Activated CD4-positive, alpha-beta memory T cell treated with anti-CD3 and anti-CD28 coated beads, Interleukin-2, amount 10 ng/mL, durations not matched to agents 7 days and 5 days (primary cell): ENCODE measurements at places on chromosomes 1 and 21. TPM values are rescaled to one million over a fixed set of nuclear protein-coding genes. Genes with fewer than 3 reads are reported as not detected.

NUDT4B gene
- 0.70 TPM for total RNA-seq

MSH4 gene
- total RNA-seq = 0.25 TPM

F13B gene
- not detected for total RNA-seq

MAP10 gene
- total RNA-seq = 2.1 TPM

GPR157 gene
- 5.0 TPM for total RNA-seq

TMCO2 gene
- not detected for total RNA-seq

ANGPTL3 gene
- not detected for total RNA-seq

TNNT2 gene
- not detected for total RNA-seq

ZYG11A gene
- total RNA-seq = 0.30 TPM

PEAR1 gene
- total RNA-seq = not detected

SPRR3 gene
- total RNA-seq = not detected

- peak; percentile 69 for DNase-seq
These were observed 47.5 kb upstream of the CRNN start for GRCh38 chr1:152461544-152461943.

DNA sequence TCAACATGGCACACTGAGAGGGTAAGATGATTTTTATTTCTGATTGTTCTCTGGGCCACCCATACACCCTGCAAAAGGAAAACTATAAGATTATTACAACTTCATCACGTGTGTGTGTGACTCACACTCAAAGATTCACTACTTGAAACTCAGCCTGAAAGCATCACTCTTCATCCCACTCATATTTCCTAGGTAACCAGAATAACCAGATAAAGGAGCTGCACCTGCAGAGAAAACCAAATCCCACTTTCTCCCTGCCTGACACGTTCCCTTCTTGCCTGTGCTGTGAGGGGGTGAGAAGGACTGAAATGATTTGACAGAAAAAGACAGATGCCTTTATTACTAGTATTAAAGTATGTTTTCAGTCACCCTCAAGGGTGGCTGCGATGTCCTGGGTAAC is 131.6 kb downstream of the TGFBR3 start:
- peak; percentile 23 for DNase-seq

GRCh38 chr1:18640228-18641004 is 9.8 kb downstream of the PAX7 start:
- no peak for DNase-seq

DNA sequence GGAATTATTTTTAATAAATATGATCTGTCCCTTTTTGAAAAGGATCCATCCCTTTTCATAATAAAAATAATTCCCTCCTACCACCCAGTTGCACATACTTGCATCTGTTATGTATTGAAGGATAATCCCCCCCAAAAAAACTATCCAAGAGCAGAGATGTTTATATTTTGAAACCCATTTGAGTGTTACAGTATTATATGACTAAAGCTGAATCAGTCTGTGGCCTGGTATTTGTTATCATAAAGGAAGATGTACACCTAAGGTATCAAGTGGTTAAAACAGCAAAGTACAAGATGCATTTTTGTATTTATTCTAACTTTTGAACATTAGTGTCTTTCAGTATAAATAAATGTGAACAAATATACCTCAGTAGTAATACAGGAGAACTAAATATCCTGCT is 12.7 kb upstream of the TGFB2 start:
- no peak for DNase-seq

GRCh38 chr1:165483412-165483811 is 38.5 kb upstream of the RXRG start:
- DNase-seq = no peak

DNA sequence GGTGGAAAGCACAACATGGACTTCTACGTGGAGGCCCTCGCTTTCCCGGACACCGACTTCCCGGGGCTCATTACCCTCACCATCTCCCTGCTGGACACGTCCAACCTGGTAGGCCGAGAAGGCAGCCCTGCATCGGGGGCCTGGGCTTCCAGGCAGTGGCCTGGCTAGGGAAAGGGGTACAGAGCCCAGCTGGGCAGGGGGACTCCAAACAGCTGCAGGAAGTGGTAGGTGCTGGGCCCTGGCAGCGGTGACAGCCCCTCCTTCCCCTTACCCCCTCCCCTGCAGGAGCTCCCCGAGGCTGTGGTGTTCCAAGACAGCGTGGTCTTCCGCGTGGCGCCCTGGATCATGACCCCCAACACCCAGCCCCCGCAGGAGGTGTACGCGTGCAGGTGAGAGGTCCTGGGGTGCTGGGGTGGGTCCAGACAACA is 30.0 kb upstream of the PADI6 start:
- no peak for DNase-seq

GRCh38 chr21:34530261-34530660 is 18.3 kb upstream of the KCNE1 start:
- no peak for DNase-seq

- peak; percentile 28 for DNase-seq
These were observed 1.8 kb downstream of the DISC1 start for GRCh38 chr1:231628207-231628876.

- peak; percentile 45 for DNase-seq
These were observed 14.7 kb upstream of the BOLA1 start for GRCh38 chr1:149884433-149885338.

DNA sequence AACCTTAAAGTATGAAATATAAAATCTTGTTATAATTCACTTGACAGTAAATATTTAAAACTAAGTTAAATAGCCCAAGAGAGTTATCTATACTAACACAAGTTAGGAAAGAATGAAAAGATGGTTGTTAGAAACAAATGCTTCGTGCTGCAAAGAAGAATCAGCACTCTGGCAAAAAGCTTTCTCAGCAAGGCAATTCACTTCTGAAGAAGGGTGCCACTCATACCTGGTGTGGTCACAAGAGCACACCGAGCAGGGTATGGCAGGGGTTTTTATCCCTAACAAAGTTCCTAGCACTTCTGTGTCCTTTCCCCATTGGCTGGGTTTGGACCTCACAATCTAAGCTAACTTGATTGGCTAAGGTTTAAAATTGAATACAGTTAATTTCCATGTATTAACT is 121.0 kb downstream of the MAGI3 start:
- no peak for DNase-seq

GRCh38 chr1:54463259-54464030 is 57.3 kb upstream of the SSBP3 start:
- DNase-seq = no peak

DNA sequence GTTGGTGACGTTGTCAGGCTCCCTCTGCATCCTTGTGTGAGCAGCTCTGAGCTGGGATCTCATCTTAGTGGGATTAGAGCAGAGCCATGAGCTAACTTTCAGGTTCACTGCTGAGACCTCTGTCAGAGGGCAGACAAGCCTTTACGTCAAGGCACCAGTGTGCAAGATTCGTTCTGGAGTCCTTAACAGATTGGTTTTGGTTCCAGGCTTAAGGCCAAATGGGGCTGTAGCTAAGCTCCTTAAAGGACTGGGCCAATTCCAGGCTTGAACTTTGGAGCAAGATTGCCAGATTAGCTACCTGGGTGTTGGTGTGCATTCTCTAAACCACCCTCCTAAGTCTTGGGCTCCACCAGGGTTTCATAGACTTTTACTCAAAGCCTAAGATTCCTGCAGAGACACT is 52.6 kb upstream of the PDC start:
- no peak for DNase-seq

- DNase-seq = no peak
These were observed 177.5 kb downstream of the LMO4 start for GRCh38 chr1:87506147-87506546.

DNA sequence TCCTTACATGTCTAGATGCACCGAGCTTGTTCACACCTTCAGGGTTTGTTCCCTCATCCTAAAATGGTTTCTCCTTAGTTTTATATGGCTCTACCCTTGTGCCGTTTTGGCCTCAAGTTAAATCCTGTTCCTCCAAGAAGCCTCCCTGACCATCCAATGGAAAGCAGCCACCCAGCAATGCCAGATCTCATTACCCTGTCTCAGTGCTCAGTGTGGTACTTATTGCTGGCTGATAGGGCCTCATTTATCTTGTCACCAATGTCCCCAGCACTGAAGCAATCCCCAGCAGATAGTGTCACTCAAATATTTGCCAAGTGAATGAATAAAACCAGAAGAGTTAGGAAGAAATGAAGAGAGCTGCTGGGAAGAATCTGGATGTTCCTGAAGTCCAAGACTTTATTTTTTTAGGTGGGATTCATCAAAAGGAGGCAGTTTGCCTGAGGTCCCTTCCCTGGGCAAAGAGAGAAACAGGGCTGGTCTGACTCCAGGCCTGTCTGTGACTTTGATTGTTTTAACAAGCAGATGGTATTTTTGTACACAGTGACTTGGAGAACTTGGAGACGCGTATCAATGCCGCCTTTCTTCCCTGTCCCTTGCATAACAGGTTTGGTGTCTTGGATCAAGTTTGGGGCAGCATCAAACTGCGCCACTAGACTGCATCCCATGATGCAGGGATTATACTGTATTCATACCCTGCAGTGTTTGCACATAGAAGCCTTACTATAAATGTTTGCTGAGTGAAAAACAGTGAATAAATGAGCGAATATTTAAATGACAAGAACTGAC is 221.2 kb downstream of the DISC1 start:
- no peak for DNase-seq

DNA sequence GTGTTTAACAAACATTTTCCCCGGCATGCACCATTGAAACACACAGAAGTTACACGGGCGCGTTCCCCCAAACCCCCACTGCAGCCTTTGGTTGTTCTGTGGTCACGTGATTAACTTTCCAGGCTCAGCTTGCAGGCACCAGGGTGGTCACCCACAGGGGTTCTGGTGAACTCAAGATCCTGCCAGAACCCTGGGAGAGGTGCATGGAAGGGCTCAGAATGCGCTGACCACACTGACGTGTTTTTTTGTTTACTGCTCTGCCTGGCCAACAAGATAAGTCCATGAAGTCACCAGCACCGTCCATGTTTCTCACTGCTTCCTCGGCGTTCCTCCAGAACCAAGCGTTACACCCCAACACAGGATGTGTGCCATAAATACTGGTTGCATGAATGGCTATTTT is 229.5 kb upstream of the VAMP3 start:
- no peak for DNase-seq

- DNase-seq = no peak
These were observed 105.1 kb downstream of the ROR1 start for GRCh38 chr1:63878932-63879331.

DNA sequence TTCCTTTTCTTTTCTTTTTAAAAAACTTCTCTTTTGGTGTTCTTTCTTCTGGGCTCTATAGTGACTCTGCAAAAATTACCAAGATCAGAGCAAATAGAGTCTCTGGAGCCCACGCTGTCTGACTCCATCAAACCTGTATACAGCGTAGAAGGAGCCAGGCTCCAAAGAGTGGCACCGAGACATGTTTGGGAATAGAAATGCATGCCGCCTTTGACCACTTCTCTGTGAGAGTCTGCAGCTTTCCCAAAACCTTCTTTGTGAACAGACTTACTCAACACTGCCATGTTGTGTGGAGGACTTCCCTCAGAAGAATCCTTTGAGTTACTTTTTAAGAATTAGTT is 55.3 kb downstream of the GORAB start:
- DNase-seq = no peak

- DNase-seq = no peak
These were observed 11.8 kb downstream of the NHLH2 start for GRCh38 chr1:115829023-115829674.

- DNase-seq = no peak
These were observed 697 bp downstream of the AGO3 start for GRCh38 chr1:35931446-35932157.

- no peak for DNase-seq
These were observed 26.1 kb downstream of the ARMH1 start for GRCh38 chr1:44700573-44700972.

GRCh38 chr21:17002594-17003257 is 510.1 kb upstream of the CXADR start:
- DNase-seq = no peak

GRCh38 chr1:110212169-110213142 is 2.3 kb downstream of the KCNC4 start:
- DNase-seq = no peak

- DNase-seq = no peak
These were observed 67.0 kb upstream of the LRRC53 start for GRCh38 chr1:74579425-74579824.

- DNase-seq = no peak
These were observed 37.1 kb upstream of the KIF21B start for GRCh38 chr1:201060586-201060985.

DNA sequence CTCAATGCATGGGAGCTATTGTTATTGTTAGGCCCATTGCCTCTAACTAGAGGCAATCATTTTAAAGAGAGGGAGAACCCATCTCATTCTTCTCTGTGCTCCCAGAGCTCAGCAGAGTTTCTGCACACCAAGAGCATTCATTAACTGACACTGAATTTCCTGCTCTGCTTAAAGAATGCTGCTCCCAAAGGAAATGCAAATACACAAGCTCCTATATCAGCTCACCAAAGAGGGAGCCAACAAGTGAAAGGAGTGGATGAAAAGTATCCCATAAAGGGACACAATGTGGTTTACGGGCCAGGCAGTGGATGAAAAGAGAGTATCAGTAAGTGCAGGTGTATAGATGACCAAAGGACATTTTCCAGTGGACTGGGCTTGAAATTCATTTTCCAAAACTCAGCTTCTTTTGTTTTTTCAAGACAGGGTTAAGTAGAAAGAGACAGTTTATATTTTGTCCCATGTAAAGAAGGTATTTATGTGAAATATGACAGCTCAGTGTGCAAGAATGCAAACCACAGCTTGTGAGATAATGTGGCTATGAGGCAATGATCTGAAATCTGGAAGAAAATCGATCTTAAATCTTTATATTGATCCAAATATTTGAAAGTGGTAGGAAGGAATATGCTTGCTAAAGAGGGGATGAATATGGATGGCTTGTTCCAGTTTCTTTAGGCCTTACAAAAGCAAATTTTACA is 207.7 kb upstream of the CAMK1G start:
- no peak for DNase-seq

- DNase-seq = no peak
These were observed 2.8 kb upstream of the S100B start for GRCh38 chr21:46607636-46608035.

DNA sequence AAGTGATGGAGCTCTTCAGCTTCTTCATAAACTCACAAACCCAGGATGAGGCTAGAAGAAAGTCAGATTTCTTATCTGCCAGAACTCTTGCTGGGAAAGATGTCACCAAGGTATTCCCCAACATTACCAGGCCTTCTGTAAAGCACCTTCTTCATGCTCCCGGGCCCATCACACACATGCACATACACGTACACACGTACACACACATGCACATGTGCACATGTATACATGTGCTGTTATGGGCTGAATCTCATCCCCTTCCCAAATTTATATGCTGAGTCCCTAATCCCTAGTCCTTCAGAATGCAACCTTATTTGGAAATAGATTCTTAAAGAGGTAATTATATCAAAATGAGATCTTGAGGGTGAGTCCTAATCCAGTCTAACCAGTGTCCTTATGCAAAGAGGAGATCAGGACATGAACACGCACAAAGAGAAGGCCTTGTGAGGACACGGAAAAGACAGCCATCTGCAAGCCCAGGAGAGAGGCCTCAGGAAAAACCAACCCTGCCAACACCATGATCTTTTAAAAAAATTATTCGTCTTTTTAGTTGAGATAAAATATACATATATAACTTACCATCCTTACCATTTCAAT is 76.4 kb upstream of the LYST start:
- no peak for DNase-seq

GRCh38 chr1:160813215-160813614 is 17.2 kb downstream of the LY9 start:
- DNase-seq = no peak
